ENCODE measurements at places on chromosomes 5 and 9.

GRCh38 chr5:176644294-176644693 lies 3.0 kb upstream of the TSPAN17 start:
- no peak for DNase-seq

DNA sequence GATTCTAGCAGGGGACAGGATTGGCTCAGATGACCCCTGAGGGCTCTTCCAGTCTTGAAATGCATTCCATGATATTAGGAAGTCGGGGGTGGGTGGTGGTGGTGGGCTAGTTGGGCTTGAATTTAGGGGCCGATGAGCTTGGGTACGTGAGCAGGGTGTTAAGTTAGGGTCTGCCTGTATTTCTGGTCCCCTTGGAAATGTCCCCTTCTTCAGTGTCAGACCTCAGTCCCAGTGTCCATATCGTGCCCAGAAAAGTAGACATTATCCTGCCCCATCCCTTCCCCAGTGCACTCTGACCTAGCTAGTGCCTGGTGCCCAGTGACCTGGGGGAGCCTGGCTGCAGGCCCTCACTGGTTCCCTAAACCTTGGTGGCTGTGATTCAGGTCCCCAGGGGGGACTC lies 2.9 kb upstream of the MYOZ3 start:
- DNase-seq: no peak

- DNase-seq: no peak
These were observed 239.2 kb downstream of the DOCK8 start for GRCh38 chr9:453832-454231.

DNA sequence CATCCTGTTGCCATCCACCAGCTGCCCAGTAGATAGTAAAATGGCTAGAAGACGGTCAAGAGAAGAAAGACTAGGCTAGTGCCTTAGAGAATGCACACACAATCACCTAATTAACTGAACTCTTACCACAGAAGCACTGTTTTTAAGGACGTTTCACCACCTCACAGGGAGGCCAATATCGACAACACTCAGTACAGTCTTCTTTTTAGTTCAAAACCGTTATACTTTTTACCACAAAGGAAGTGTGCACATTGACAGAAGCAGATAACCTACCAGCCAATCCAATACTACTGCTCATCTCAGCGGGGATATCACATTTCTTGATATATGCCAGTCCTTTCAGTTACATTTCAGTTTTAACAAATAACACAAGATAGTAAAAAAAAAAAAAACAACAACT lies 122.3 kb downstream of the GNAQ start:
- no peak for DNase-seq

- no peak for DNase-seq
These were observed 33.6 kb upstream of the IRX4 start for GRCh38 chr5:1916041-1917001.

- no peak for DNase-seq
These were observed 417 bp downstream of the GABBR2 start for GRCh38 chr9:98708103-98708932.

DNA sequence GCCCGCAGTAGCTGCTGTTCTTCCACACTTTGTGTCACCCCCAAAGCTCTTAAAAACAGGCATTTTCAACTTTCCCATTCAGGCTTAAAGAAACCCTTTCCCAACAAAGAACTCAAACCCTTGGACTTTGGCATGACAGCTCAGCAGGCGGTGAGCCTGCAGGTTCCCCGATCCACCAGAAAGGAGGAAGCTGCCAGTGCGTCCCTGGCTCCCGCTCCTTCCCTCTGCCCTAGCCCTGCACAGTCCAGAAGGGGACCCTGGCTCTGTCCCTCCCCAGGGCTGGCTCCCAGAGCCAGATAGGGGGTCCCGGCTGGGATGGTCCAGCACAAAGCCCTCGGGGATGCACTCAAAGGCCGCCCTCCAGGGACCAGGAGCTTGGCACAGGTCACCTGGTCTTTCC lies 9.6 kb downstream of the SLC9A3 start:
- no peak for DNase-seq

DNA sequence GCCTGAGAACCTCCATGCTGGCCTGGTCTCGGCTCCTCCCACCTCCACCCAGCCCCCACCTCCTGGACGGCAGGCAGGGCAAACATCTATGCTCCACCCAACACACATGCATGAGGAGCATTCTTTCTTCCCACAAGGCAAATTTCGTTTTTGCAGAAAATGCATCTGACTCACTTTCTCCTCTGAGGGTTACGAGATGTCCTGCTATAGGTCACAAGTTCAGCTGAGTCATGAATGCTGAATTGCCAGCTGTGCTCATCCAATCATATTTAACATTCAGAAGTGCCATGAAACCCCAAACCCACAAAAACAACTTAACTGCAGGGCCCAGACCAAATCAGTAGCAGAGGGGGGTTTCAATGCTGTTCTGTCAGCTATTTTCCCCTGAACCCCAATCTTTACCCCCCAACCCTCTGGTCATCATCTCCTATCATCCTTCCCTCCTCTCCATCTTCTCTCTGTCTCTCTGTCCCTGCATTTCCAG lies 39.0 kb upstream of the OSMR start:
- DNase-seq: peak; percentile 97

GRCh38 chr9:85016384-85017006 lies 347.0 kb downstream of the NTRK2 start:
- DNase-seq: no peak

DNA sequence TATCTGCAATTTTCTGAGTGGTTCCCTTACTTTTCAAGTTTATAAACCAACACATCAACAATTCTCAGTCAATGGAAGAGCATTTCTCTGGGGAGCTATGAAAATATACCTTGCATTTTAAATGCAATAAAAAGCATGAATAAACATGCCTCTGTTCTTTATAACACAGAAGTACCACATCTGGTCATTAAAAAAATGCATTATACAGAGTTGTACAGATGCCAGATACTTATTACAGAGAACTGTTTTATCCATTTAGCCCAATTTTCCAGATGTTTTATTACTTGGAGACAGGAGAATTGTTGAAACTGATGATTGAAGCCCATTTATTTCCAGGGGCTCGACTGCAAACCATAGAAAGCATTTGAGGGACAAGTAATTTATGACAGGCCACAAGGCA lies 19.2 kb upstream of the HEXB start:
- no peak for DNase-seq
